ENCODE measurements at places on chromosomes 12 and 14.

DNA sequence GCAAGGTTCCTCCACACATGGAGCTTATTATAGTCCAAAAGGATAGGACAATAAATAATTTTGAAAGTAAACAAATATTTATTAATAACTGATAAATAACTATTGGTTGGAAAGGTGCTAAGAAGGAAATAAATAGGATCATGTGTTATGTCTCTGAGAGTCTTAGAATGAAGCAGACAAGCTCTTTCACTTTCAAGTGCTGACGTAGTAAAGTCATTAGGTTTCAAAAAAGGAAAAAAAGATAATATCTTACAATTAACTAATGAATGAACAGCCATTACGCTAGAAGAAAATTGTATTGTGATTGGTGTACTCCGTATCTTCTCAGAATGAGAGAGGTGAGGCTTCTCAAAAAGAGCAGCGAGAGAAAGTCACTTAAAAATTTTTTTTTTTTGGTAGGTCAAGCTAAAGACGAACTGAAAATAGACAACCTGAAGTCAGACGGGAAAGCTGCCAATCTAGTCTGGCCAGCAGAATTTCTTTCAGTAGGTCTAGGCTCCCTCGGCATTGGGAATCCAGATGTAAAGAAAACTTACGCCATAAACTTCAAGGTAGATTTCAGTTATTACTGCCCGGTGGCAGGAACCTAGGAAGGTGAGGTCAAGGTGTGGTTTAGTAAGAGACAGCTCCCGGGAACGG is 583 bp upstream of the LEMD3 start:
- DNase-seq, result no peak

GRCh38 chr12:123388951-123389559 is 5.1 kb downstream of the KMT5A start:
- no peak for DNase-seq

DNA sequence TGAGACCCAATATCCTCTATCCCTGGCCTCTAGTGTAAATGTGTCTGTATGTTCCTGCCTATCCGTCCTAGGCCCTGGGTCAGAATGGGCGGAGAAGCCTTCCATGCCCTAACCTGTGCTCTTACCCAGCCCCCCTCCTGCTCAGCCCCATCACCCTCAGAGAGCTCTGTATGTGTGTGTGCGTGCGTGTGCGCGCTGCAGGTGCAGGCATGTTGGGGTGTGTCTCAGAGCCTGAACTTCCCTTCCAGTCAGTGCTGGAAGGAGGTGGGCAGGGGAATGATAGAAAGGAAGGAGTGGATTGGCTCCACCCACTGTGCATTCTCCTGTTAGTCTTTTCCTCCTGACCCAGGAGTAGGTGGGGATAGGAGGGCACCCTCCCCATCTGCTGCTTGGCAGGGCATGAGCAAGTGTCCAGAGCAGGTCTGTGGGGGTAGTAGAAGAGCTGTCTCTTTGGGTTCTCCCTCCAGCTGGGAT is 7.2 kb downstream of the NAB2 start:
- no peak for DNase-seq

DNA sequence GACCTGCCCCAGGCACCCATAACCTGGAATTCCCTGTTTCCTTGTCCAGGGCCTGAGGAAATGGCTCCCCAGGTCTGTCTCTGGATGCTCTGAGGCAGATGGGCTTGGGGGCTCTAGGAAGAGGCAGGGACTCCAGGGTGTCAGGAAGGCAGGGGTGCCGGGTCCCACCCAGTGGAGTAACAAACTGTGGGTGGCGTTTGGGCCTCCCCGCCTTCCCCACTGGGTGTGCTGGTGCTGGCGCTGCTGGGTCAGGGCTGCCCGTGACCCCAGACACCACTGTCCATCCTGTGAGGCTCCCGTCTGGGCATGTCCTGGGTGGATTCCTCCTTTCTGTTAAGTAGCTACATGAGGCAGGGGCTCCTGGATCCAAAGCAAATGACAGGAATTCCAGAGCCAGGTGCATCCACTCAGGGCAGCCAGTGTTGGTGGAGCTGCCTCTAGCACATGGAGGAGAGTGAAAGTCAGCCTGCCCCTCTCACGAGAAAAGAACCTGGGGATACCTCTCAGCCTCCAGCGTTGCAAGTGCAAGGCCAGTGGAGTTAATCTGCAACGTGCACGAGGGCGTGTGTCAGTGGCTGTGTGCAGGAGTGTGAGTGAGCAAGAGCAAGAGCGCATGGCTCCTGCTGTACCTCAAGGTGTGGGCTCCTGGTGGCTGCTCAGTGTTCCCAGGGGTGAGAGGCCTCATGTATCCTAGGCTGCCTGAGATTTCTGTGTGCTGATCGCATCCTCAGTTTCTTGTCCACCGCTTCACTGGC is 403.1 kb downstream of the TMEM121 start:
- no peak for DNase-seq

DNA sequence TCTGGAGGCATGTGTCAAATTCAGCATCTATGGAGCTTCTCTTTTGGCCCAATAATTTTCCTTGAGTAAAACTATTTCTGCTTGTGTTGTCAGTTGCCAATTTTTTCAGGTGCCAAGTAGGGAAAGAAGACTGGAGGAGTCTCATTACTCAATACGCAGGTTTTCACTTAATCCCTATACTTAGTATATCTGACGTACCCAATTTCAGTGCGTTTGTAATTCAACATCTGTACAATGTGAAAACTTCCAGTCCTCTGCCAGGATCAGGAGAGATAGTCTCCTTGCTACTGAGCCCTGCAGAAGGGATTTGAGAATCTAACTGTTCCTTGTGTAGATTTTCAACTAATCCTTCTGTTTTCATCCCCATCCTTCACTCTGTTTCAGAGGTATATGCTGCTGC is 5.7 kb upstream of the PAWR start:
- DNase-seq, result no peak

DNA sequence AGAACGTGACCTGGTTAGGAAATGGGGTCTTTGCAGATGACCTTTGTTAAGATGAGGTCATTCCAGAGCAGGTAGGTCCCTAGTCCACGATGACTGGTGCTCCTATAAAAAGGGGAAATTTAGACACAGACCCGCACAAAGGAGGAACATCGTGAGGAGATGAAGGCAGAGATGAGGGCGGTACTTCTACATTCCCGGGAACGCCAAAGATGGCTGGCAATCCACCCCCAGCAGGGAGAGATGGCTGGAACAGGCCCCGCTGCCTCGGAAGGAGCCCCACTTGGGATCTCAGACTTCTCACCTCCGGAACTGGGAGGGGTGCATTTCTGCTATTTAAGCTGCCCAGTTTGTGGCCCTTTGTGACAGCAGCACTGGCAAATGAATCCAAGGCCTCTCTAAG is 85.0 kb downstream of the ITPK1 start:
- DNase-seq, result no peak

GRCh38 chr12:49295082-49295936 is at the start of gene PRPH:
Gene PRPH, plus strand, starts transcription at chr12:49295147. Its CDS starts 54 bp downstream, at chr12:49295201.
- DNase-seq, result no peak
